Natural killer cell treated with Interleukin-12 subunit alpha and Interleukin-12 subunit beta and Interleukin-15 and Interleukin-18, amount 100 ng/mL, for 72 hours (primary cell): ENCODE measurements at places on chromosomes 1 and 21.

DNA sequence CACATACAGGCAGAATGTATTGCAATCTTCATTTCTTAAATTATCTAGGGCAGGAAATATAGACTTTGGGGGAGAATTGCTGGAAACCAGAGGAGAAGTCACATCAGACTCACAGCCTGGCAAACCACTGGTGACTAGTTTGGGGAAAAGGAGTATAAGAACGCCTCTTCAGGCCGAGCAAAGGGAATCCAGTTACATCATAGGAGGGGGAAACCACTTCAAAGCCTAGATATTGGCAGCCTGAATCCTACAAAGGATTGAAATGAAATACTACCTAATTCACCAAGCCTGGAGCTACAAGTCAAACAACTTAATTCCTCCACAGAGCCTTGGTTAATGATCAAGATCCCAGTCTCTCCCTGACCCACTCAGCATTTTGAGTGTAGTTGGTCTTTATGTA is 121.7 kb downstream of the SLC30A10 start:
- no peak for DNase-seq

GRCh38 chr1:36154335-36154734 is 1.6 kb upstream of the MAP7D1 start:
- no peak for DNase-seq

GRCh38 chr1:14390816-14391215 is 207.7 kb upstream of the KAZN start:
- DNase-seq: no peak

- DNase-seq: no peak
Measured at GRCh38 chr1:178931858-178932551, 61.1 kb upstream of the ANGPTL1 start.

DNA sequence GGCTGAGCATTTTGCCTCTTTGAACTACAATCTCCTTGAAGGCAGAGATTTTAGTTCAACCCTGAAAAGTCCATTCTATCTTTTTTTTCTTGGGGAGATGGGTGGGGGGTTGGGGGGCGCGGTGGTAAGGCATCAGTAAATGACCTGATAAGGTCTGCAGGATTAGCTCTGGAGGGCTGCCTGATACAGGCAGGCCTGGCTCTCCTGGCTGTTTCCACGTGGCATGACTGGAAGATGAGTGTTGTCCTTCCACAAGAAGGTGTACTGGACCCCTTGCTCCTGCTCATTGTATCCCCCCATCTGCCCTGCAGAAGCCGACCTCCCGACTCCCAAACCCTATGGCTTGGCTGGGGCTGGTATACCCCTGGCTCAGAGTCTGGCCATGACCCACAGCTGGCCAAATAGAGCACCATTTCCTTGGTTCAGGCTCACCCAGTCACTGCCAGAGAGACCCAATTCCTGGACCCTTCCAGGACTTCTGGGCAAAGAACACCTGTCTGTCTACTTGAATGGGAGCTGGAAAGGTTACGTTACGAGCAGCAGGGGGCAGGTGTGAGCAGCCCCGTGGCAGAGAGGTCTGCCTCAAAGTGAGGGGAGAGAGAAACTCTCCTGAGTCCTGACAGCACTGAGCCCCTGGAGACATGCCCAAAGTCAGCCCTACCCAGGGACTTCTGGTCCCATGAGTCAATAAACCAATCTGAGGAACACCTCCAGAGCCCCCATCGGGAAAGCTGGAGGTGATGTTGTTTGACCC is 17.0 kb downstream of the DHRS3 start:
- DNase-seq: no peak

DNA sequence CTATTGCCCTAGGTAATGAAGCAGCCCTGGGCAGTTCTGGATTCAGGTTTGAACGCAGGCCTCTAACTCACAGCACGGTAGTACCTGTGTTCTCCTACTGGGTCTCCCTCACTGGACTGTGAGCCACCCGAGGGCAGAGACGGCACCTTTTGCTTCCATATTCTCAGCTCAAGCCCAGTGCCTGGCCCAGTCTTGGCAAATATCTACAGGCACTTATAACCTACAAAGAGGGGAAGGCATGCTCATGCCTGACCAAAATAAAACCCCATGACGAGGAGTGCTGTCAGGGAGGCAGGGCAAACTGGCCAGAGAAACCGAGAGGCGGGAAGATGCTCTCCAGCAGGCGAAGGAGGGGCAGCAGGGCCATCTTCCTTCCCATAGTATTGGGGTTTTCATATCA is 91.1 kb downstream of the DDX20 start:
- no peak for DNase-seq

- DNase-seq: no peak
Measured at GRCh38 chr1:225388372-225388771, 39.5 kb downstream of the LBR start.

- DNase-seq: no peak
Measured at GRCh38 chr1:44848456-44849181, 5.6 kb upstream of the PTCH2 start.

GRCh38 chr1:10708757-10709156 is 87.7 kb downstream of the CASZ1 start:
- no peak for DNase-seq

- DNase-seq: no peak
Measured at GRCh38 chr1:19643121-19643520, 990 bp upstream of the NBL1 start.

GRCh38 chr1:166905900-166906299 is 29.8 kb upstream of the TADA1 start:
- DNase-seq: no peak

DNA sequence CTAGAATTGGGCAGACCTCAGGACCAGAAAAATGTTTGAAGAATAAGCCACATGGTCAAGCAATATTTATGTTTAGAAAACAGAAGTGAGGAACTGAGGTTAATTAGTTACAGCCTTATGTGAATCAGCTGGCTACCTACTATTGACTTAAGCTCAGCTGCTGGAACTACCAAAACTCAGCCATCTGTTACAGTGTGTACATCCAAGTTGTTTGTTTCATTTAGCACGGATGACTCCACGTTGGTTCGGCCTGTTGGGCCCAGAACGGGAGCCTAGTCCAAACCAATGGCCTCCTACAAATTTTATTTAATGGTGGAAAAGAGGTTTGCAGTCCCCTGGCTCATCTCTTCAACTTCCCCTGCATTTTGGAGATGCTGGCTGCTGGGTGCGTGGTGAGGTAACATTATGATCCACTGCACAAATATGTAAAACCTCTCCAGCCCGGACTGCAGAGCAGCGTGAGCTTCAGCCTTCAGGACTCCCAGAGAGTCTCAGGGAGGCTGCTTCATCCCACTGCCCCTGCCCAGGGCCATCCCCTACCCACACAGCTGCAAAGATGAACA is 143.4 kb downstream of the ZZZ3 start:
- DNase-seq: no peak

DNA sequence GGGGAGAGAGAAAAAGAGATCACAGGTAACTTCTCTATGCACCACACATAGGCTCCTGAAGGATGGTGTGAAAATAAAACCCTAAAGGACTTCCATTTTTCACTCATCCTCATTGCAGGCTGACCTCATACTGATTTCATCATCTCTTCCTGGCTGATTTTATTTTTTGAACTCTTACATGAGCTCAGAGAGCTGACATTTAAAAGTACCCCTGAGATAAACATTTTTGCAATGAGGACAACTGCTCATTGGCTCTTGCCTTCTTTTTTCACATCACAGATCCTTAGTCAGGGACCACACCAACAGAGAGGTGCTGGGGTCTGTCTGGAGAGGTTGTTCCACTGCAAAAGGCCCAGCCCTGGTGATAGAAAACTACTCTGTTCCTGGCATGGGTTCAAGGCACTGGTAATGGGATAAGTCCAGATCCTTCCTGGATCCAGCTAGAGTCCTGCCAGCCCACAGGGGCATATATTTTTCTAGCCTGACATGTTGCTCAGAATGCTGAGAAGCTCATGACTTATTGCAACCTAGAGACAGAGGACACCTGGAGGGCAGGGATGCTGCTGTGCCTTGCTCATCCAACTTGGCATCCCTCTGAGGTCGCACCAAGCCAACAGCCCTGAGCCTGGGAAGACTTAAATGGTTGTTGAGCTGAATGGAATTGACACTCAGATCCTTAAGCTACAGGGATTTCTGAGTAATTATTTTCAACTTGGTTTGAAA is 360.0 kb downstream of the HHAT start:
- no peak for DNase-seq

DNA sequence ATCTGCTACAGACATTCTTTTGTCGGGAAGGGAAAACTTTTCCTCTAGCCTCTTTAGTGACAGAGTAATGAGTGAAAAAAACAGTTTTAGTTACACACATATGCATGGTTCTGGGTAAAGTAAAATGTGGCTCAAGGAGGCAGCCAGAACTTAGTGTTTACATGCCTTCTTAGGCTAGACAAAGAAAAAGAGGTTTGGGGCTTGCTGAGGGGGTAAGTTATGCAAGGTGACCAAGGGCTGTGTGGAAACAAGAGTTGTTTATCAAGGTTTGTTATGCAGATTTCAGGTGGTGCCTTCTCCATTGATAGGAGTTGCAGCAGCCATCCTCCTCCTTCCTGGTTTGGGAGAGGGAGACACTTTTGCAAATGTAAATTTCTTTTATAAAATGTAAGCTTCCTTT is 66.5 kb upstream of the RAB3GAP2 start:
- DNase-seq: no peak

DNA sequence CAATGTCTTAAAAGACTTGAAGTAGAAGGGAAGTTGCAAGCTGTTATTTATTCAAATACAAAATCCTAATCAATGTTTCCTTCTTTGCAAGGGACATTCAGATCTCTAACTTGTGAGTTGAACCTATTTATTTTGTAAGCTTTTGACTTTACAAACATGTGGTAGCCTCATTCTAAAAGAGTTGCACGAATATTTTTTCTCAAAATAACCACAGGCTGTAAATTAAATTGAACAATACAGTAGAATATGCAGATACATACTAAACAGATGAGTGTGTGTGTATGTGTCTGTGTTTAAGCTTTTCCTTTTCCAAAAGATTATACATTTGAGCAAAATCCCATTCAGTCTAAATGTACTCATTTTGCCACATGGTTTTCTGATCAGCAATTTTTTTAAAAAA is 4.8 kb upstream of the DYNLT5 start:
- no peak for DNase-seq

GRCh38 chr1:32215629-32216480 is 6.3 kb downstream of the TMEM234 start:
- no peak for DNase-seq

DNA sequence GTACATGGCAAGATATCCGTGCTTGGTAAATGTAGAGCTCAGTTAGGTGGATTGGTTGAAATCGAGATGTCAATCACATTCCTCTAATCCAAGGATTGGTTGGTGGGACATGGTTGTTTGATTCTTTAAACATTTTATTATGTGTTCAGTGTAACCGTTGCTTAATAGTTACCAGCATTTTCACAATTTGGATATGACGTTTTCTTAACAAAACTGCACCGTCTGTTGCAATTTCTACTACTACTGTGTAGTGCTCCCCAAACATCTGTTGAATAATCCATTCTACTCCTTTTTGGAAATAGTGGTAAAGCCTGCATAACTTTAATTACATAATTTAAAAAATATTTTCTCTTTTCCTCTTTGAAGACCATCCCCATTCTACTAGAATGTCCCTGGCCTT is 16.3 kb downstream of the OR2B11 start:
- DNase-seq: no peak

- DNase-seq: no peak
Measured at GRCh38 chr1:7284839-7285435, 486.2 kb upstream of the VAMP3 start.

GRCh38 chr21:44720170-44720569 is 8.8 kb upstream of the TSPEAR start:
- peak; percentile 10 for DNase-seq

- no peak for DNase-seq
Measured at GRCh38 chr1:211704543-211704942, 29.1 kb upstream of the NEK2 start.
